Activated CD4-positive, alpha-beta T cell treated with anti-CD3 and anti-CD28 coated beads, Interleukin-10, Interleukin-2, amounts not matched to agents 100 ng/mL and 50 ng/mL, durations not matched to agents 16 hours and 8 hours (primary cell): ENCODE measurements at places on chromosomes 1 and 21.

DNA sequence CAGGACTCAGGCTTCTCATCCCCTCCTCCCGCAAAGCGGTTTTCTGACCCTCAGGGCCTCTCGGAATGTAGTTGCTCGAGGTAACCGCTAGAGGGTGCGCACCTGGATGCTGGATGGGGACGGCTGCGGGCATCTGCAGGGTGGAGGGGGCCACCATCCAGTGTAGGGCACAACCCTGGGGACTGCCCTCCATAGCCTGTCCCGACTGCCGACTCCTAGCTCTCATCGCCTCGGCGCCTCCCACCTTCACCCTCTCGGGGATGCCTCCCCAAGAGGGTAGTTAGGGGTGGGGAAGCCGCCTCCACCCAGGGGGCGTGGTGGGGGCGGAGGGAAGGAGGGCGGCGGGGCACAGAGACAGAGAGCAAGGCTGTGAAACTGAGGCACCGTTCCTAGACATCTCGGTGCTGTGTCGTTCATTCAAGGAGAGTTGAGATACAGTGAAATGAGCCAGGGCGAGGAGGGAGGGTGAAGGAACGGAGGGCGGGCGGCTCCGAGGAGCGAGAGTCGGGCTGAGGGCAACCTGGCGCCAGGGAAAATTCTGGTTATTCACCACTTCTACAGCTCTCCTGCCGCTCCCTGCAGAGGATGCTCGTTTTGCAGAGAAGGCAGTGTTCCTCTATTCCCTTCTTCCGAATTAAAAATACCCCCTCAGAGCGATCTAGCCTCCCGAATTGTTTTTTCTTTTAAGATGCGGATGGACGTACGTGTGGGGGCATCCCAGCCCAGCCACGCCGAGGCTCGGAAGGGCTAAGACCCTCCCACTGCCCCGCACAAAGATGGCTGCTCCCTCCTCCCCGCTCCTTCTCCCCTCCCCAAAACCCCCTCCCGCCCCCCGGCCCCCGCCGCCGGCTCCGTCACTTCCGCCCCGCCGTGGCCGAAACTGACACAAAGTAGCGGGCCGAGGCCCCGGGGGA lies at the start of gene ATP8B2:
Gene ATP8B2, plus strand, starts transcription at position 857 of the 914 bp plus-strand sequence. CDS start 2,617 bp downstream, outside the sequence.
- peak; percentile 90 for DNase-seq

- DNase-seq = no peak
Measured at GRCh38 chr1:33577663-33578062, 105.2 kb downstream of the ZSCAN20 start.

GRCh38 chr1:209250861-209251636 lies 332.5 kb upstream of the CAMK1G start:
- no peak for DNase-seq

GRCh38 chr1:42319128-42319851 lies 15.7 kb downstream of the FOXJ3 start:
- DNase-seq = peak; percentile 37

DNA sequence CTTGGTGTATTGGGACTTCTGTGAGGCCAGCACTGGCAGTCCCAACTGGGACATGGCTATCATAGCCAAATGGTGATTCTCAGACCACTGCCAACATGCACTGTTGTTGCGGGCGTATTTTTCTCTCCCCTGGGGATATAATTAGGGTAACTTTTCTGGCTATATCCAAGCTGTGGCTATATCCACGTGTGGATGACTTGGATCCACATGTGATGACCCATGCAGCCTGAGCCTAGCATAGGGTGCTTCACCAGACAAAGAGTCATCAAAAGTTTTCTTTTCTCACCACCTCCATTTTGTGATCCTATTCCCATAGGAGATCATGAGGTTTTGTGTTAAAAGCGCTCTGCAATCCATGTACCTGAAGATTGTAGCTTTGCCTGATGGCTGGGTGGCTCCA lies 51.2 kb upstream of the CSF3R start:
- DNase-seq = no peak

- peak; percentile 56 for DNase-seq
Measured at GRCh38 chr1:39960431-39960958, 5.5 kb downstream of the MFSD2A start.
